Activated CD8-positive, alpha-beta T cell treated with anti-CD3 and anti-CD28 coated beads, Interleukin-2, amount 10 ng/mL, durations not matched to agents 7 days and 5 days (primary cell): ENCODE measurements at places on chromosomes 7 and 10.

GRCh38 chr10:609868-610545, 79.5 kb downstream of the DIP2C start:
- H3K4me1 ChIP-seq = no peaks in the 10 kb centered on the region
- H3K27ac ChIP-seq = no peak overlapping the region
- no peaks in the 10 kb centered on the region for H3K27me3 ChIP-seq
- no peaks in the 10 kb centered on the region for H3K36me3 ChIP-seq

DNA sequence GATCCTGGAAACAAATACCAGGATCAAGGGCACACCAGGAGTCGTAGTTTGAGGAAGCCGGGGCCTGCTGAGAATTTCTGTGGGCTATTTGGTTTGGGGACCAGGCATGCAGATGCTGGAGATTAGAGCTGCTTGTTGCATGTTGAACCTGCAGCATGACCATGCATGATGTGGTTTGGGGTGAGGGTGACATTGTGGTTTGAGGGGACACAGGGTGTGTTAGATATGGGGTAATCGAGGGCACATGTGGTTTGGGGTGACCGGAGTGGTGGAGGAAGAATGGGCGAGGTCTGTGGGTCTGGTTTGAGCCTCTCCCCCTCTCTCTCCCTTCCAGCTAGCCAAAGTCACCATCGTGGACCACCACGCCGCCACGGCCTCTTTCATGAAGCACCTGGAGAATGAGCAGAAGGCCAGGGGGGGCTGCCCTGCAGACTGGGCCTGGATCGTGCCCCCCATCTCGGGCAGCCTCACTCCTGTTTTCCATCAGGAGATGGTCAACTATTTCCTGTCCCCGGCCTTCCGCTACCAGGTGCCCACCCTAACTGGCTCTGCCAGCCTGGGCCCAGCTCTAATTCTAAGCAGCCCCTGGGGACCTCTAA, 10.2 kb downstream of the NOS3 start:
- H3K27me3 ChIP-seq = peaks cover 4% of the 10 kb centered on the region
- no peak overlapping the region for H3K4me3 ChIP-seq
- peaks cover 23% of the 10 kb centered on the region for H3K4me1 ChIP-seq
- no peak overlapping the region for H3K27ac ChIP-seq
- no peaks in the 10 kb centered on the region for H3K36me3 ChIP-seq
- no peak for DNase-seq

DNA sequence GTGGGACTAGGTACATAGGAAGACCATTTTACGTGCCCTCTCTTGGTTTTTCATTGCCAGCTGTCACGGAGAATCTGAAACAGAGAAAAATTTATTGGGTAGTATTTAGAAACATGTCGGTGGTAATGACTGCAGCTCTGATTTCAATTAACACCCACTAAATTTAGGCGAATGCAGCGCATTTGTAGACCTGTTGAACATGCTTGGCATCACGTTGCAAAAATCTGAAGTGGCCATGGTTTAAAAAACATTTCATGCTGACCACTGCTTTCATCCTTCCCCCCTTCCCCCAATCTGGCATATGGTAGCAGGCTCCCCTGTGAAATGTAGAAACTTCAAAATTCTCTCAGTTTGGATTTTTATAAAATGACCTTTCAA, 34.0 kb downstream of the LRMDA start:
- no peak overlapping the region for H3K4me3 ChIP-seq
- no peaks in the 10 kb centered on the region for H3K36me3 ChIP-seq
- H3K4me1 ChIP-seq = no peaks in the 10 kb centered on the region

- no peak overlapping the region for H3K4me3 ChIP-seq
- H3K27ac ChIP-seq = no peak overlapping the region
- no peaks in the 10 kb centered on the region for H3K4me1 ChIP-seq
Observed at GRCh38 chr10:59557052-59557451, 152.6 kb downstream of the SLC16A9 start.

DNA sequence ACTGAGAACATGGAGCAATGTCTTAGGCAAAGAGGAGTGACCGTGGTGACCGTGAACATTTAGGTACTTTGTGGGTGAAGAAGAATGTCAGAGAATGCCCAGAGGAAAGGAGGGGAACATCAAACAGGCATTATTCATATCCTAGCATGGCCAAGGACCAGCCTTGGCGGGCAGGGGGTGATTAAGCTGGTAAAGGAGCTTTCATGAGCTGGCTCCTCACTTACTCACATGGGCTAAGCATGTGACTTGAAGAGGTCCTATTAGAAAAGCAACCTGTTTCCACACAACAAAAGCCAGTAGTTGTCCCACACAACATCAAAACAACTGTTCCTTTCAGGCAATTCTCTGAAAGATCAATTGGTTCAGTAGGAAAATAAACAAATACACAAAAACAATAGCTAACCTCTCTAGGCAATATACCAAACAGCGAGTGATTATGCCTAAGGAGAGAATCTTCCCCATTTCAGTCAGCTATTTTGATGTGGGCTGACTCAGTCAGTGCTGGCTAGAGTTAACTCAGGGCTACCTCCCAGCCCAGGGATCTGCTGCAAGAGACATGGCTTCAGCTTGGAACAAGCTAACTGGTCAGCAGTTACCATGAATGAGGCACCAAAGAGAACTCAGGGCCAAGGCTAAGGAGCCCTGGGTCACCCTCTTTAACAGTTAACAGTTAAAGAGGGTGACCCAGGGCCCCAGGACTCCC, 283.5 kb downstream of the ARHGAP12 start:
- H3K36me3 ChIP-seq = no peaks in the 10 kb centered on the region
- no peak overlapping the region for H3K27ac ChIP-seq
- peaks cover 9% of the 10 kb centered on the region for H3K27me3 ChIP-seq
- no peaks in the 10 kb centered on the region for H3K4me1 ChIP-seq

GRCh38 chr10:131964298-131964697, 17.4 kb downstream of the BNIP3 start:
- DNase-seq = no peak
- H3K27ac ChIP-seq = peak overlapping the region; percentile 77
- peaks cover 33% of the 10 kb centered on the region for H3K36me3 ChIP-seq
- H3K27me3 ChIP-seq = no peaks in the 10 kb centered on the region
